Ureter (tissue), 1 donor: ENCODE measurements at places on chromosomes 7 and 10. TPM values are rescaled to one million over a fixed set of nuclear protein-coding genes. Genes with fewer than 3 reads are reported as not detected.

DNA sequence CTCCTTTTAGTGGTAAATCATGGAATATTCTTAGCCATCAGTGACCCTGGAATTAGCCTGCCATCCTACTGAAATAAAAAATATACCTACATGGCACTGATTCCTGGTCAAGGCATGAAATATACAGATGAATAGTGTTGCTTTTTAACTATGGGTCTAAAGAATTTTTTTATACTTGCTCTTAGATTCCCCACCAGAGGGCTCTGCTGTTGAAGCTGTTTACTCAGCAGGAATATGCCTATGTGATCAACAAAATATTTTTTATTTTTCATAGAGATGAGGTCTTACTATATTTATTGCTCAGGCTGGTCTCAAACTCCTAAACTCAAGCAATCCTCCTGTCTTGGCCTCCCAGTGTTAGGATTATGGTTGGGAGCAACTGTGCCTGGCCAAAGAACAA lies 13.5 kb downstream of the ZC3HC1 start:
- no peak for DNase-seq

DNA sequence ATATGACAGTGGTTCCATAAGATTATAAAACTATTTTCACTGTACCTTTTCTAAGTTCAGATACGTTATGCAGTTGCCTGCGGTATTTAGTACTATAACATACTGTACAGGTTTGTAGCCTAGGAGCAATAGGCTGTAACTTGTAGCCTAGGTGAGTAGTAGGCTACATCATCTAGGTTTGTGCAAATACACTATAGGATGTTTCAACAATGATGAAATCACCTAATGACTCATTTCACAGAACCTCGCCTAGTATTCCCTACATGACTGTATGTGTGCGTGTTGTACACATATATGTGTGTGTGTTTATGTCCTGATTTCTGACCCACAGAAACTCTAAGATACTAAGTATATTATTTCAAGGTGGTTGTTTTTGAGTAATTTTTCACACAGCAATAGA lies 139.0 kb downstream of the HERPUD2 start:
- no peak for DNase-seq

GRCh38 chr7:101702362-101702850 lies 73.3 kb upstream of the MYL10 start:
- DNase-seq, result no peak

DNA sequence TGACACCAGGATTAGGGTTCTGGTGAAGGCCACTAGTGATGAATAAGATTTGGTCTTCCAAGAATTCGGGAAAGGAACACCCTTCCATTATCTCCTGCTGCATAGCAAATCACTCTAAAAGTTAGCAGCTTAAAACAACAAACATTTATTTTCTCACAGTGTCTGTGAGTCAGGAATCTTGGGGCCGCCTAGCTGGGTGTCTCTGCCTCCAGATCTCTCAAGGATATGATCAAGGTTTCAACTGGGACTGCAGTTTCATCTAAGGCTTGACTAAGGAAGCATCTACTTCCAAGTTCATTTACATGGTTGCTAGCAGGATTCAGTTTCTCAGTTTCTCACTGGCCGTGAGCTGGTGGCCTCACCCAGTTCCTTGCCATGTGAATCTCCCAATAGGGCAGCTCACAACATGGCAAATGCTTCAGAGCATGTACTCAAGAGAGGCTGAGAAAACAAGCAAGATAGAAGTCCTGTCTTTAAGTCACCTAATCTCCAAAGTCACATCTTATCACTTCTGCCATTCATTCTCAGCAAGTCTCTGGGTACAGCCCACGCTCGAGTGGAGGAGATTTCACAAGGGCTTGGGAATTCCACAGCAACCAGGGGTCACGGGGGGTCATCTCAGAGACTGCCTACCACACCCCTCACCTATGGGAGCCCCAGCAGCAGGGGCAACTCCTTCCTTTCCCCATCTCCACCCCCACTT lies 26.8 kb downstream of the TLX1 start:
- peak; percentile 2 for DNase-seq

GRCh38 chr10:61142987-61143386 lies 199.0 kb upstream of the RHOBTB1 start:
- DNase-seq, result no peak

The ELN gene
- total RNA-seq, result 31.9 TPM
